CD4-positive, alpha-beta T cell treated with Interferon alpha-2 for 1 hour (primary cell): ENCODE measurements at places on chromosomes 5 and 9.

DNA sequence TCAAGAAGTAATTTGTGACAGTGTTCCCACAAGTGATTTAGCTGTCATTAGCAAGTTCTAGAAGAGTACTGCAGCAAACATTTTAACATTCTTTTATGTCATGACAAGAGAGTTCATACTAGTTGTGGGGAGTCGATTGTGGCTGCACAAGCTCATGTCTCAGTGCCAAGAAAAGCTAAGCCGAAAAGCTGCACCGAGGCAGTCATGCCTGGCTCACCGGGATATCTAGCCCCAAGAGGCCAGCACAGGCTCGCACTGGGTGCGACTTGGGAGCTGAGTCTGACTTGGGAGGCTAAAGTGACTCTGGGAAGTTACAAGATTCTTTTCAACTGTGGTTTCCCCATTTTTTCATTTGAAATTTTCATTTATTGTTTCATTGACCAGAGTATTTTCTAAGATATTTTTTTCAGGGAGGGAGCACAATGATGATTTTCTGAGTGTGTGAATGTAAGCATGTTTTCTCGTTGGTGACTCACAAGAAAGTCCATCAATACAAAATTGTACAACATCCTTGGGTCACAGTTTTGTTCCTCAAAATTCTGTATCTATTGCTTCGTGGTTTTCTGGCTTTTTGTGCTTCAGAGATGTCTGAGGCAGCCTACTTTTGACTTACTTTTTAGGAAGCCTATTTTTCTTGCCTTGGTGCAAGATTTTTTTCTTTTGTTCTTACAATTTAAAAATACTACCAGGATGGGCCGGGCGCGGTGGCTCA is 18.7 kb downstream of the CAST start:
- no peak for DNase-seq

GRCh38 chr5:19880458-19880857 is 107.5 kb downstream of the CDH18 start:
- DNase-seq = no peak

- DNase-seq = no peak
Observed at GRCh38 chr5:134427540-134428041, 15.9 kb upstream of the CDKN2AIPNL start.

DNA sequence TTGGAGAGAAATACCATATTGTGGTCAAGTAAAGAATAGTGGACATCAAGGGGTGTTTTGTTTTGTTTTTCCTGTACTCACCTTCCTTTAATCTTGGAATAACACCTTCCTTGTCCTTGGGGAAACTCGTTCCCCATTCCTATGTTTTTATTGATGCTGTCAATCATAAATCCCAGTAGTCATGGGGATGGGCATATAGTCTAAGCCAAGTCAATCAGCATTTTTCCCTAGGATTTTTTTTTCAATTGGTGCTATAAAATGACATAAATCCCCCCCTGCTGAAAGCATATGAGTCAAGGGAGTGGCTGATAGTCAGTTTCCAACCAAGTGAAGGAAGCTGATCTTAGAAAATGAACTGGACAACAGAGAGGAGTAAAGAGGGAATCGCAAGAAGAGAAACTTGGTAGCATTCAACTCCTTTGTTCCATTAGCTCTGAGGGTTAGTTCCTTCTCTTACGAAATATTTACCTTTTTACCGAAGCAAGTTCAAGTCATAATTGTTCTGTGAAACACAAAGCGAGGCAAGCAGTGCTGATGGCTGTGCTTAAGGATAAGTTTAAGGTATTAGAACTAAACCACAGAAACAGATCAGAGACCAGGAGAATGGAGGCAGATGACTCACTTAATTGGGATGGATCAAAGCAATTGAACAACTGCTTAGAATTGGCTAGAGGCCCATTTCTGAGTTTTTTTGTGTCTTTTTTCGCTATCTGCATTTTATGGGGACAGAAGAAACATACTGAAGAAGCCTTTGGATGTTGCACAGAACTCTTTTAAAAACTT is 218.6 kb downstream of the SEMA6A start:
- no peak for DNase-seq

DNA sequence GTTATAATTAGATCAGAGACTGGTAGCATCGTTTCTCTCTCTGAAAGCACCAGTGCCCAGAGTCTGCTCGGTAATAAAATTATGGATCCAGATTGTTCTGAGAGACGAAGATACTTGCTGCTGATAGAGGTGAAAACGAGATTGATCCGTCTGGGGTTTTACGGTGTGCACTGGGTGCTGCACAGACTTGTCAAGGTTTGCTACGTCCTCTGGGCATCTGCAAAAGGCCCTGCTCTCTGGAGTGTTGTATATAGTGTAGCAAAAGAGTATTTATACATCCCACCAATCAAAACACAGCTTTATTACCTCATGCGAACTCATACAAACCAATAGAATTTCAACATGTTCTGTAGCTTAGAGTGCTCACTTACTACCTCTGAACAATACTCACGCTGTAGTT is 219.3 kb downstream of the PBX3 start:
- no peak for DNase-seq

DNA sequence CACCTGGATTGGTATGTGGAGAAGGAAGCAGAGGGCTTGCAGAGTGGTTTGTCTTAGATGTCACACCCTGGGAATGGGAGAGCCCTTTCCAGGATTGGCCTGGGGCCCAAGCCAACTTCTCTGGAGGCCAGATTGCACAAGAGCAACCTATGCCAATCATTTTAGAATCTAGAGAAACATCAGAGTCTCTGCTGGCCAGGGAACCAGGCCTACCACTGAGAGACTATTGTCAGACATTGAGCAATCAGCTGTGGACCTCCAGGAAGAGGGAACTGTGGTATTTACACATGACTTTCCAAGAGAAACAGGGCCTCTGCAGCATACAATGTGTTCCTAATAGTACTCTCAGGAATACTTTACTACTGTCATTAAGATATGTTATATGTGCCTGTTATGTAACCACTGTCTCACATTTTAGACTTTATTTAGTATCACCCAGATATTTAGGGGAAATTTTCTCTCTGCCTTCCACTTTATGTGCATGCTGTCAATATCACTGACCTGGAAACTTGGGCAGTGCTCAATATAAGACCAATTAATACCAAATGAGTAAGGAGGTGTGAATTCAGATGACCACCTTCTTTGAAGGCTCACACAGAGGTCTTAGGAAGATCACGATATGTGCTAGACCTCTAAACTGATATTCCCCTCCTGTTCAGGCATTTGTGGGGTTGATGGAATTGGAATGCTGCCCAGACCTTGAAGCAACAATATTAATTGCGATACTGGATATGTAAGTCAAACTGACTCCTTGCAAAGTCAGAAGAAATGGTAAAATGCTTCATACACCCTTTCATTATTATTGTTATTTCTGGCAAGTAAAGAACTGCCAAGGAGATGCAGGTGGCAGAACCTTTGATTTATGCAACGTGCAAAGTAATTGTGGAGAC is 20.5 kb upstream of the CCL28 start:
- no peak for DNase-seq

DNA sequence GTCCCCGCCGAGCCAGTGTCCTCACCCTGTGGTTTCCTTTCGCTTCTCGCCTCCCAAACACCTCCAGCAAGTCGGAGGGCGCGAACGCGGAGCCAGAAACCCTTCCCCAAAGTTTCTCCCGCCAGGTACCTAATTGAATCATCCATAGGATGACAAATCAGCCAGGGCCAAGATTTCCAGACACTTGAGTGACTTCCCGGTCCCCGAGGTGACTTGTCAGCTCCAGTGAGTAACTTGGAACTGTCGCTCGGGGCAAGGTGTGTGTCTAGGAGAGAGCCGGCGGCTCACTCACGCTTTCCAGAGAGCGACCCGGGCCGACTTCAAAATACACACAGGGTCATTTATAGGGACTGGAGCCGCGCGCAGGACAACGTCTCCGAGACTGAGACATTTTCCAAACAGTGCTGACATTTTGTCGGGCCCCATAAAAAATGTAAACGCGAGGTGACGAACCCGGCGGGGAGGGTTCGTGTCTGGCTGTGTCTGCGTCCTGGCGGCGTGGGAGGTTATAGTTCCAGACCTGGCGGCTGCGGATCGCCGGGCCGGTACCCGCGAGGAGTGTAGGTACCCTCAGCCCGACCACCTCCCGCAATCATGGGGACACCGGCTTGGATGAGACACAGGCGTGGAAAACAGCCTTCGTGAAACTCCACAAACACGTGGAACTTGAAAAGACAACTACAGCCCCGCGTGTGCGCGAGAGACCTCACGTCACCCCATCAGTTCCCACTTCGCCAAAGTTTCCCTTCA is 1.4 kb downstream of the GLIS3 start:
- DNase-seq = peak; percentile 25

GRCh38 chr5:77017668-77018067 is 12.5 kb upstream of the AGGF1 start:
- no peak for DNase-seq

DNA sequence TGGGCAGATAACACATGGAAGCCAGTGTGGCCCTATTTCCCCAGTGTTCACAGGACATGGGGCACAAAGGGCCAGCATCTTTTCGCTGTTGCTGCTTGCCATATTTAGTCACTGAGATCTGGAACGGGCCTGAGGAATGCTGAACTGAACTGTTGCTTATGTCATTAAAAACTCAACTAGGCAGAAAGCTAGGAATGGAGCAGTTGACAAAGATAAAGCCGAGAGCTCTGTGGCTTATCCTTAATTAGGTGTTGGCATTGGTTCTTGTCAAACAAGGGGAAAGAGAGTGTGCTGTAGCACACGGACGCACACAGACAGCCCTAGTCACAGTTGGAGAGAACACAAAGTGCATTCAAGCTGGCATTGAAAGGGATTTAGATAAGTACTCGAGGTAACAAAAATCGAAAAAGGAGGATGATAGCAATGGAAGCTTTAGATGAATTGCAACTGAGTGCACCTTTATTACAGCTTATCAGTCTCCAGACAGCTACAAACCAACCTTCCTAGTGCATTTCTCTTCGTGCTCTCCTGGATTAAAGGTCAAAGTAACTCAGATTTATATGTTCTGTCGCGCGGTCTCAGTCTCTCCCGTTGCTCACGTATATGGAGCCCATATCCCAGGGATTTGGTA is 450.2 kb upstream of the ZNF608 start:
- no peak for DNase-seq

- DNase-seq = no peak
Observed at GRCh38 chr5:143239882-143240518, 163.5 kb downstream of the NR3C1 start.

GRCh38 chr5:17143335-17143734 is 74.1 kb upstream of the BASP1 start:
- DNase-seq = no peak

GRCh38 chr9:96133321-96134021 is 168.5 kb downstream of the HSD17B3 start:
- DNase-seq = no peak

- DNase-seq = no peak
Observed at GRCh38 chr5:88483964-88484672, 215.5 kb upstream of the TMEM161B start.

DNA sequence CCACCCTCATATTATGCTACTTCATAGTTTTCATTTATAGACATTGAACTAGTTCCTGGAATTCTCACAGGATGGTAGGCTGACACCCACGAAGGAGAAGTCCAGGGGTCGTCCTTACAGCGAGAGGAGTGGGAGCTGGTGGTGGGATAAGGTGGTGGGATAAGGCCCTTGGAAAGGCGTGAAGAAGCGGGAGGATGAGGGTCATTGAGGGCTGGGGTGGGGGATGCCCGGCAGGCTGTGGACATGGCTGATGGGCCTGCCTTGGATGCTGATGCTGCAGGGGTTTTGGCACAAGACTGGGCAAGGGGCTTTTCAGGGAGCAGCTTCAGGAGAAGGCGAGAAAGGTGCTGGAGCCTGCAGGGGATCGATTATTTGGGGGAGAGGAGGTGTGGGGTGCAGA is 9.4 kb downstream of the DAB2IP start:
- DNase-seq = no peak
